Pancreas (tissue), 10 donors: ENCODE measurements at places on chromosomes 2 and 18. TPM values are rescaled to one million over a fixed set of nuclear protein-coding genes. Genes with fewer than 3 reads are reported as not detected.
A peak's percentile ranks its signal among the peaks of the same experiment; 100 is the strongest.

DNA sequence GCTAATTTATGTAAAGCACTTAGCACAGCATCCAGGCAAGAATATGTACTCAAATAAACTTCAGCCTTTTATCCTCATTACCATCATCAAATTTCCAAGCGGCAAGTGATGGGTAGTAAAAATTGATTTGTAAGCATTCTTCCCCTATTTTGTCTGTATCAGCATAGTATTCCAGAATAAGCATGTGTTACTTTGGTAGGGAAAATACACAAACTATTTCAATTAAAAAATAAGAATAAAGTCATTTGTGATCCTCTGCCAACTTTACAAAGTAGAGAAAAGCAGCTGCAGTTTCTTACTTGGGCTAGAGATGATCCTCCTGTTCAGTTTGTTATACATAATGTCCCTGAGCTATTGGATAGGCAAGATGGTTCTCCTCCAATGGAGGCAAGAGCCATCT, 493.2 kb downstream of the ZEB2 start:
- H3K4me3 ChIP-seq, result no peak overlapping the region
- no peaks in the 10 kb centered on the region for H3K36me3 ChIP-seq
- no peaks in the 10 kb centered on the region for H3K27me3 ChIP-seq
- no peaks in the 10 kb centered on the region for H3K4me1 ChIP-seq

DNA sequence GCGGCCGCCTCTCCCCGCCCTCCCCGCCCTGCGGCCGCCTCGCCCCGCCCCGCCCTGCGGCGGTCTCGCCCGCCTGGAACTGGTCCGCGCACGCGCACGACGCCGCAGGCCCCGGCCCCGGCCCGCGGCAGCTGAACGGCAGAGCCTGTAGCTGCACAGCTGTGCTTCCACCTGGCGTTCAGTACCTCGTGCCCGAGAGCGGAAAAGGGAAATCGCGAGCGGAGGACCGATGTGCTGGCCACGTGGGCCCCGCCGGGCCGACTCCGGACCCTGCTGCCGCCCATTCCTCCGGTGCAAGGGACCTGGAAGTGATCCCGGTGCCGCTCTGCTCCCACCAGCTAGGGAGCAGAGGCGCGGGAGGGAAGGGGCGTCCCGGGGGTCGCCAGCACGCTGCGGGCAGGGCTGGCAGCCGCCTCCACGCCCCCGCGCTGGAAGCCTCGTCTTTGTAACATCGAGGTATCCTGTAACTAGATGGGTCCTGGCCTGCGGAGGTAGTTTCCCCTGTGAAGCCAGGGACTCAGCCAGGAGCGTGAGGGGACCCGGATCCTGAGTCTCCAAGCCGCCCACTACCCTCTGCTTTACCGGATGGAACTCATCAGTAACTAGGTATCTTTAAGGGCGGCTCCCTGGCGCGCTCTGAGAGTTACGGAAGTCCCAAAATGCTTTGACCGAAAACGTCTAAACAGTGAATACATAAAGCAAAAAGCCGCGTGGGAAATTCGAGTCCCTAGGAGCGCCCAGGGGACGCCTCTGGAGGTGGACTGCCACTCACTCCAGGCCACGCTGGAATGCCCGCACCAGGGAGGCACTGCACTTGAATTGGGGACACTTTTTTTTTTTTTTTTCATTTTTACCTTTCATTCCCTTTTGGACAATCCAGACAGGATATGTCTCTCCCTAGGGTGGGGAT, 704 bp upstream of the ODC1 start:
- peaks cover 9% of the 10 kb centered on the region for H3K36me3 ChIP-seq
- DNase-seq, result peak; percentile 97
- peak overlapping the region; percentile 56 for H3K4me3 ChIP-seq
- H3K27ac ChIP-seq, result peak overlapping the region; percentile 95
- H3K27me3 ChIP-seq, result no peaks in the 10 kb centered on the region
- H3K4me1 ChIP-seq, result peaks cover 9% of the 10 kb centered on the region

DNA sequence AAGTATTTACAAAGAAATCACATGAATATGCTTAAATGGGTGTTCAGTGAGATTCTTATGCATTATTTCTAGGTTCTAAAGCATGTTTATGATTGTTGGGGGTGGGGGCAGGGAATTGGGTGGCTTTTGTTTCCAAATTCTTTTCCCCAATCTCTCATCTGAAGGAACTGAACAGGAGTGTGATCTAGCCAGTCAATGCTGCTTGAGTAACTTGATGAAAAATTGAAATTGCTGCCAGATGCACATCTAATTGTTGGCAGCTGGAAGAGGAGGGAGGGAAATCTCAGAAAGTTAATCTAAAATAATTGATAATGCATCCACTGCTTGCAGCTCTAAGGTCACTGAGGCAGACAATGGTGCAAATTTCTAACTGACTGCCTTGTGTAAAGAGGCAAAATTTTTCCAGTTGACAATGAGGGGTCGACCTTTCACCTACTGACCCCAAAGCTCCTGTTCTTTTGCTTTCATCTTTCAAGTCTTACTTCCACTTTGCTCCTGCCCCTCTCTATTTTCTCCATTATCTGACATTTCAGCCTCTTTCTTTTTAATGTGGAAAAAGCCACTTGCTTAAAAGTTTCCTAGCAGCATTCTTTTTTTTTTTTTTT, 53.3 kb downstream of the IRS1 start:
- H3K4me3 ChIP-seq, result no peak overlapping the region
- H3K4me1 ChIP-seq, result peaks cover 18% of the 10 kb centered on the region
- no peaks in the 10 kb centered on the region for H3K36me3 ChIP-seq
- DNase-seq, result no peak
- no peaks in the 10 kb centered on the region for H3K27me3 ChIP-seq

GRCh38 chr2:1771626-1772280, 27.4 kb upstream of the PXDN start:
- no peaks in the 10 kb centered on the region for H3K36me3 ChIP-seq
- no peaks in the 10 kb centered on the region for H3K4me1 ChIP-seq
- DNase-seq, result peak; percentile 28
- no peak overlapping the region for H3K4me3 ChIP-seq

DNA sequence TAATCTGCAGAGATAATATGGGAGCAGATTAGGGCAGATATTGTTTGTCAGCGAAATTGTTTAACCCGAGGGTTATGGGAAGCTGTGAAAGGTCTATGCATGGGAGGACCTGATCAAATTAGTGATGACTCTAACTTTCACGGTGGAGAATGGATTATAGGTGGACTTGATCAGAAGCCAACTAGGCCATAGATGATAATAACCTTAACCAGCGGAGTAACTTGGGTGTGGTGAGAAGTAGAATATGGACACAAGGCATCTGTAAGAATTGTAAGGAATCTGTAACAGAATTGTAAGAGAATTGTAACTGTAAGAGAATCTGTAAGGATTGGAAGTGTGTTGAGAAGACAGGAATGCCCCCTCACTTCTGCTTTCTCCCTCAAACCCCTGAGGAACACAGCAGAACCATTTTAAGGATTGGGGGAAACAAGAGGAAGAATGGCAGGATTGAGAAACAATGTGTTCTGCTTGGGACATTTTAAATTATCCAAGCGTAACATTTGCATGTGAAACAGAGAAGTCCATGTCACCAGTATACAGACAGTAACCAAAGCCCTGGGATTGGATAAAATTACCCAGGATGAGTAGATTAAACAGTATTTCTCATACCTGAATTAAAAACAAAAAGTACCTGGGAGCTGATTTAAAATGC, 14.9 kb upstream of the SLC39A10 start:
- no peaks in the 10 kb centered on the region for H3K4me1 ChIP-seq
- no peak overlapping the region for H3K27ac ChIP-seq
- no peak for DNase-seq
- no peaks in the 10 kb centered on the region for H3K27me3 ChIP-seq
- H3K36me3 ChIP-seq, result no peaks in the 10 kb centered on the region

GRCh38 chr2:12076810-12077209, 330.4 kb downstream of the LPIN1 start:
- H3K27ac ChIP-seq, result no peak overlapping the region
- H3K36me3 ChIP-seq, result no peaks in the 10 kb centered on the region
- H3K27me3 ChIP-seq, result no peaks in the 10 kb centered on the region
- DNase-seq, result no peak
- H3K4me3 ChIP-seq, result no peak overlapping the region

GRCh38 chr18:25704071-25704470, 352.1 kb upstream of the ZNF521 start:
- H3K4me3 ChIP-seq, result no peak overlapping the region
- no peak for DNase-seq
- H3K27me3 ChIP-seq, result no peaks in the 10 kb centered on the region
- H3K27ac ChIP-seq, result no peak overlapping the region
- H3K36me3 ChIP-seq, result no peaks in the 10 kb centered on the region

DNA sequence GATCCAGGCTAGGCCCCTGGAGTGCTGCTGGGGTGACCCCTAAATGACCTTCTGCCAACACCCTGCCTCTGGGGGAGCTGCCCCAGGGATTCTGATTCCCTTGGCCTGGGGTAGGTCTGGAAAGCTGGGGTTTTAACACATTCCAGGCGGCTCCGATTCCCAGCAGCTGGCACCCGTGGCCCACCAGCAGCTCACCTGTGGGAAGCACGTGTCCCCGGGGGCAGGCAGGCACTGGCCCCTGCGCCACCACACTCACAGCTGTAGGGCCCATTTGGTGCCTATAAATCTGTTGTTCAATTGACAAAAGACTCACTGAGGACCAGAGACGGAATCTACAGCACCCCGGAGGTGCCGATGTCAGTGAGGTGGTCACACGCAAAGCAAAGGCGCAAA, 4.1 kb upstream of the KLHL30 start:
- DNase-seq, result no peak
- no peaks in the 10 kb centered on the region for H3K4me1 ChIP-seq
- H3K27me3 ChIP-seq, result no peaks in the 10 kb centered on the region
- no peak overlapping the region for H3K27ac ChIP-seq

- DNase-seq, result peak; percentile 29
- no peaks in the 10 kb centered on the region for H3K27me3 ChIP-seq
- H3K36me3 ChIP-seq, result no peaks in the 10 kb centered on the region
Observed at GRCh38 chr2:55223958-55224760, 7.9 kb downstream of the CLHC1 start.

- peak overlapping the region; percentile 90 for H3K4me3 ChIP-seq
- DNase-seq, result no peak
- H3K4me1 ChIP-seq, result peaks cover 18% of the 10 kb centered on the region
- H3K36me3 ChIP-seq, result no peaks in the 10 kb centered on the region
Observed at GRCh38 chr2:190649798-190650390, 1.0 kb downstream of the NAB1 start.

- H3K4me1 ChIP-seq, result peaks cover 40% of the 10 kb centered on the region
- no peak overlapping the region for H3K27ac ChIP-seq
Observed at GRCh38 chr2:60884800-60885199, 3.4 kb downstream of the REL start.

The TDRD15 gene
- total RNA-seq, result not detected

The KCNG2 gene
- total RNA-seq, result 0.12 TPM

The PLEKHB2 gene
- 16.4 TPM for total RNA-seq
